ENCODE measurements at places on chromosomes 4 and X.

DNA sequence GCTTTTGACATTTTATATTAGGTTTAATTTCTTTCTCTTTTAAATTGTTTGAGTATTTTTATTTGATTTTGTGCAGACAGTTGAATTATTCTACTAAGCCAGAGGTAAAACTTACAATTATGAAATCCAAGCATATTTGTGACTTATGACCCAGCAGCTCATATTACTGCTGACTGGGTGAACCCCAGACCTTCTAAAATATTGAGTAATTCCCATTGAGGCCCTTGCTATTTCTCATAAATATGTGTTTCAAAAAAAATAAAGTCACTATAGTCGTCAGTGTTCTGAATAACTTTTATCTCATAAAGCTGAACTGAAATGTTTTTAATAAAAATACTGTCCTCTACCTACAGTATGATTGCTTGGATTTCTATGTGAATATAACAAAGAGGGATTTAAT, 303.1 kb downstream of the IQCM start:
- DNase-seq = no peak

DNA sequence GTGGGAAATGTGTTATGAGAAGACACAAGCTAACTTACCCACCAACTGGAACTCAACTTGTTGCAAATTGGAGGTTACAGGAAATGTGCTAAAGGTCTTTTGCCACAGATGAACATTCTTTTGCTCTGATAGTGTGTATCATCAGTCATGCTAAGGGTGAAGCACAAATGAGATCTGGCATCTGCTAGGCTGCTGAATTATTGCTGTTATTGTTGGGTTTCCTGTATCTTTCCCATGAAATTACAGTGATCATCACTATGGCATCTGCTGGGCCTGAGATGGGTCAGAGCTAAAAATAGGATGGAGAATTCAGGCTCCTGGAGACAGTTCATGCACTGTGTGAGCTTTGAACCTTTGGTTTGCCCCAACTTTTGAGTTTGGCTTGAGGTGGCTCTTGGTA, 124.5 kb downstream of the NPNT start:
- no peak for DNase-seq

- DNase-seq = no peak
Observed at GRCh38 chrX:137166591-137166990, 132.8 kb upstream of the GPR101 start.

DNA sequence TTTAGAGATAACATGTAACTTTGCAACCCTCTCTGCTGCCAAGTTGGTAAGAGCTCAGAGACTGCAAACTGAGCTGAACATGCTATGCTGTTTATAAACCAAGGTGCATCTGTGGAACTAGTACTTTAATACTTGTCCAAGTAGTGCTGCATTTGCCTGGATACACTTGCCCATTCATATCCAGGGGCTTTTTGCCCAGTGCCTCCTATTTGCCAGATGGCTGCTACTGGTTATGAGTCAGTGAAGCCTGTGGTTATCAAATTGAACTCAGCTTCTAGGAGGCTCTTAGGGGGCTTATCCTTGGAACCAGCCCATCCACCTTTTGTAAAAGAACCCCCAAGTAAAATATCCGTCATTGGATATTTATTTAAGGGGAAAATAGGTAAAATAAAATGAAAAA, 79.6 kb downstream of the AFF2 start:
- no peak for DNase-seq

DNA sequence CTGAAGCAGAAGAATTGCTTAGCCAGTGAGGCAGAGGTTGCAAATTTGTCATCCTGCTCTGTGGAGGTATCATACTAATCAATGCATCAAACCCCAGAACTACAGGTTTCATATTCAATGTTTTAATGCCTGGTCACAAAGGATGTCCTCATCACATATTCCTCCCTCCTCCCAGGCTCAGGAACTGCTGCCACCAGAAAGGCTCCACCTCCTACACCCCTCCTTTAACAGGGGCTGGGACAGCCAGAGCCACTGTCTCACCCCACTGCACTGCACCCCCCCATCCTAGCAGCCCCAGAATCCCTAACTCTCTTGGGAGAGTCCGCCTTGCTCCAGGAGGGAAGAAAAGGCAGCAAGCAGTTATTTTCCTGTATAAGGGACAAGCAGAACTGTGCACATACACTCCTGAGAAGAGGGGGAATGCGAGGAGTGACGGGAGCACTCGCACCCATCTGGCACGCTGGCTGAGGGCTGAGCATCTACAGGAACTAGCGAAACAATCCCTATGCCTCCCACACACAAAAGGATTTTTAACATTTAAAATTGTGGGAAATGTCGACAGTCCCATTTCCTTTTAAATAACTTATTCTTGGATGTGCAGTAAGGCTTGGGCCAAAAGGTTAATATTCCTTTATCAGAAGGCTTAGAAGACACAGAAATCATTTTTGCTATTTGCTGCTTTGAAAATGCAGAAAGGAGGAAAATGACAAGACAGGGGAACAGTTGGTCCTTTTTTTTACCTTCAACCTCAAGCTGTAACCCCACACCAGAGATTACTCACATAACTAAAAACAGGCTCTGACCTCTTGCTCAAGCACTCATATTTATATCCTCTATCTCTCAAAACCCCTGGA, 27.8 kb downstream of the CD99L2 start:
- no peak for DNase-seq

- DNase-seq = no peak
Observed at GRCh38 chr4:41844327-41844726, 90.9 kb upstream of the TMEM33 start.

DNA sequence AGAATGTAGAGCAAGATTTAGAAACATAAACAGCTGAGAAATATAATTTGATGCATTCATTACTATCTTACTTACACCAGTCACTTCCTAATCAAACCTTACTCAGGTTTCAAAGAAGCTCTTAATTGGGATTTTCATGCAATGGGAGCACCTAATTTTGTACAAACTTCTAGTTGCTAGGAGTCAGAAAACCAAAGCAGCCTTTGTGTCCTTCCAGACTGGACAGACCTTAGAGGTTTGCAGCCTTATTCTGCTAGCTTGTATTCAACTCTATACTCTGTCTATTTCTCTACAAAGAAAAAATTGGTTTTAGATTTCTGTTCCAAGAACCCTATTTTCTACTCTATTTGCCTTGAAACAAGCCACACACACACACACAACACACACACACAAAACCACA, 19.4 kb downstream of the GABRA2 start:
- no peak for DNase-seq

- no peak for DNase-seq
Observed at GRCh38 chr4:77226939-77227705, 70.1 kb downstream of the CCNG2 start.

- DNase-seq = no peak
Observed at GRCh38 chr4:54439831-54440243, 210.7 kb downstream of the PDGFRA start.

- DNase-seq = no peak
Observed at GRCh38 chrX:73812256-73812655, 249.3 kb downstream of the CHIC1 start.

DNA sequence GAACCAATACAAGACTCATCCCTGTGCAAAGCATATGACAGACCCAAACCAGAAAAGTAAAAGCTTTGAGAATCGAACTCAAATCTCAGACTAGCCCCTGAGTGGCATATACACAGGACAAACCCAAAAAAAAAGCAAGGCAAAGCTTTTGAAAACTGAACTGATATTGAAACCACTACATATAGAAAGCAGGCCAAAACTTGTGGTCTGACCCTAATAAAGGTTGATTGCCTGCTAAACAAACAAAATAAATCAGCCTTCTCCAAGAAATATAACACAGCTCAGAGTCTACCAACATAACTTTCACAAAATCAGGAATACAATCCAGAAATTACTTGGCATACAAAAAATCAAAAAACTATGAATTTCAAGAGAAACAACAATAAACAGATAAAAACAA, 40.3 kb downstream of the LRBA start:
- DNase-seq = no peak

DNA sequence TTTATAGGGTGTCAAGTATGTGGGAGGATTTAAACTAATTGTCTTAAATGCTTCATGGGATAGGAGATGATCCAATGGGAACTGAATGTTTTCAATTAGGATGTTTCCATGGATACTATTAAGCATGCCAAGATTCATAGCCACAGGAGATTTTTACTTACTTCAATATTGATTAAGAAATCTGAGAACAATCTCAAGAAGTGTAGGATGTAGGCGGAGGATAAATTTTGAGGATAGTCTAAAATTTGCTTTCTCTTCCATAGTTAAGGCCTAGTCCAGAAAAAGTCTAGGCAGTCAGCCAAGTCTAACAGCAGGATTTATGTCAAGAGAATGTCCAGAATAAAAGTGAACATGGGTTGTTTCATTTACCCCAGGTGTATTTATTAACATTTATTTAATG, 32.8 kb downstream of the REPS2 start:
- DNase-seq = no peak

DNA sequence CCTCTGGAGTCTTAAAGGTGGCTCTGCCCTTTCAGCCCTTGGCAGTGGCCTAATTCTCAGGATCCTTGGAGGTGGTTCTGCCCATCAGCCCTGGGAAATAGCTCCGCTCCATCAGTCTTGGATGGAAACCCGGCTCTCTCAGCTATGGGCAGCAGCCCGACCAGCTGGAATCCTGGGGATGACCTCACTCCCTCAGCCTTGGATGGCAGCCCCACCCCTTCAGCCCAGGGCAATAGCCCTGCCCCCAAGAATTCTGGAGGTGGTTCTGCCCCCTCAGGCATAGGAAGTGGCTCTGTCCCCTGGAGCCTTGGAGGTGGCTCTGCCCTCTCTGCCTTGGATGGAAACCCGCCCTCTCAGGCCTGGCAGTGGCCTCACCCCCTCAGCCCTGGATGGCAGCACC, 127.7 kb downstream of the RBMX2 start:
- no peak for DNase-seq

GRCh38 chrX:123140454-123140853, 43.6 kb upstream of the GRIA3 start:
- DNase-seq = no peak

GRCh38 chr4:102402223-102402622, 56.9 kb upstream of the SLC39A8 start:
- DNase-seq = no peak

DNA sequence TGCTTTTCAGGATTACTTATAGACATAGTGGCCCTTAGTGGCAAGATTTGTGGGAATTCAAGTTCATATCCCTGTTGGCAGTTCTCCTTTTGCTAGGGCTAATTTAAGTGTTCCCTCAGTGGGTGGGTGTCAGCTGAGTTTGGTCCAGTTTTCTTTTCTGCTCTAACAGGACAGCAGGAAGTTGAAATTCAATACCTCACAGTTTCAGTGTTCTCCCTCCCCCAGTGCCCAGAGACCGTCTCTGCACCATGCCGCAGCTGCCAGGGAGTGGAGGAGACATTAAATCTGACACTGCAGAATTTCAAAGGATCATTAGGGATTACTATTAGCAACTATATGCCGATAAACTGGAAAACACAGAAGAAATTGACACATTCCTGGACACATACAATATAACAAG, 50.7 kb downstream of the UBE2NL start:
- no peak for DNase-seq

DNA sequence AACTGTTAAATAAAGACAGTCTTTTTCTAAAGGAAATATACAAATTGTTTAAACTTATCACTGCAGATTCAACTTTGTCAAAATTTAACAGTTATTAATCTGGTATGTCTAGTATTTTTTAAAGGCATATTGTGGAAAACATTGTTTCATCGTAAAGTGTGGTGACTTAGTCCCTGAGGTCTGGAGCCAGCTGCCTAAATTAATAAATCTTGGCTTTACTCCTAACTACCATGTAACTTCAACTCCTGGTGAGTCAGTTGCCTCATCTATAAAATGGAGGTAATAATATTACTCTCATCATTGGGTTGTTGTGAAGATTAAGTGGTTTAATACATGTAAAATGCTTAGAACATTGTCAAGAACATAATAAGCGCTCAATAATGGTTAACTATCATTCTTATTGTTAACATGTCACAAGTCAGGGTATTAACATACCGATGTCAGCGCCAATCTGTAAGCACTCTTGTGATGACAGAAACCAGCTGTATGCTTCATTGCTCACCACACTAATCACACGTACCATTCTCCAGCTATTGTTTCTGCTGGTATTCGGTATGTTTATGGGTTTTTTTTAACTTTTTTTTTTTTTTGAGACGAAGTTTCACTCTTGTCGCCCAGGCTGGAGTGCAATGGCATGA, 14.1 kb upstream of the SMIM43 start:
- no peak for DNase-seq

DNA sequence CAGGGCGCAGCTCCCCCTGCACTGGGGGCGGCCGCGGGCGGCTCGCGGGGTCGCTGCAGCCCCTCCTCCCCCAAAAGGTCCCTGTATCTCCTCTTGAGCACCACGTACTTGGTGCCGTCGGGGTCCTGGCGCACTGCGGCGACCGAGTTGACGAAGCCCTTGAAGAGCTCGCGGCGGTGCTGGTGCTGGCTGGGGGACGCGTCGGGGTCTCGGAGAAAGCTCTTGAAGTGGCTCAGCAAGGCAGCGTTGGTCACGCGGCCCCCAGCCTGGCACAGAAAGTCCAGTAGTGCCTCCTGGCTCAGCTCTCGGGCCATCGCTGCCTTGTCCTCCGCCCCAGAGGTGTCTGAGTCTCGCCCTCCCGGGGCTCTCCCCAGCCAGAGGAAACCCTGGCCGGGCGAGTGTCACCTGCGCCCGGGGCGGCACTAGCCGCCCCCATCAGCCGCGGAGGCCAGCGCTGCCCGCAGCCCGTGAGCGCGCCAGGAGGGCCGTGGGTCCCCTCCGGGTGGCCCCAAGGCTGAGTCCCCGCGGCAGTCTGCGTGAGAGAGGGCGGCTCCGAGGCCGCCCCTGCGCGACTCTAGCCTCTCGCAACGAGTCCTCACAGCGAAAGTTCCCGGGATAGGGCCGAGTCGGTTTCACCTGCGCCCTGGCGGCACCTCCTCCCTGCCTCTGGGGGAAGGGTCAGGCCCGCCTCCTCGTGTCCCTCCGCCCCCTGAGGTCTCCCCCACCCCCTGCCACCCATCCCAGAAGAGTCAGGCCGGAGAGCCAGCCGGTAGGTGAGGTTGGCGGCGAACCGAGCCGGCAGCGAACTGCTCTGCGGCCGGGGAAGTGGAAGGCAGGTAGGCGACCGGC, at the start of gene SOWAHB:
Gene SOWAHB, minus strand, starts transcription at position 609 of the 849 bp plus-strand sequence. Its CDS starts 295 bp downstream, at position 314.
- peak; percentile 32 for DNase-seq

DNA sequence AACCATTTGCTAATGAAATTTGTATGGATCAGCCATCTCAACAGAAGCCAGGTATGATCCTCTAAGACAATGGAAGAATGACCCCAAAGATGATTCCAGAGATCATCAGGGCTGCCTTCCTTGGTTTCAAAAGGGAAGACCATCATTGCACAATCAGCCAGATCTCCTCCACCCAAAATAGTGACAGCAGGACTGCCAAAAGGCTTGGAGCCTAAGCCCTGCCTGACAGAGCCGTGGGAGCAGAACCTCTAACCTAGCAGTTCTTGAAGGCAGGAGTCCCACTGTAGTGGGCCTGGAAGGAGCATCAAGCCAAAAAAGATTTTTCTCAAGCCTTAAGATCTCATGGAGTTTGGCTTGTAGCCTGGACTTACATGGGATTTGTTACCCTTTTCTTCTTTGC, 226.0 kb downstream of the RASL11B start:
- DNase-seq = no peak
